ENCODE measurements at places on chromosomes 7 and 10.

DNA sequence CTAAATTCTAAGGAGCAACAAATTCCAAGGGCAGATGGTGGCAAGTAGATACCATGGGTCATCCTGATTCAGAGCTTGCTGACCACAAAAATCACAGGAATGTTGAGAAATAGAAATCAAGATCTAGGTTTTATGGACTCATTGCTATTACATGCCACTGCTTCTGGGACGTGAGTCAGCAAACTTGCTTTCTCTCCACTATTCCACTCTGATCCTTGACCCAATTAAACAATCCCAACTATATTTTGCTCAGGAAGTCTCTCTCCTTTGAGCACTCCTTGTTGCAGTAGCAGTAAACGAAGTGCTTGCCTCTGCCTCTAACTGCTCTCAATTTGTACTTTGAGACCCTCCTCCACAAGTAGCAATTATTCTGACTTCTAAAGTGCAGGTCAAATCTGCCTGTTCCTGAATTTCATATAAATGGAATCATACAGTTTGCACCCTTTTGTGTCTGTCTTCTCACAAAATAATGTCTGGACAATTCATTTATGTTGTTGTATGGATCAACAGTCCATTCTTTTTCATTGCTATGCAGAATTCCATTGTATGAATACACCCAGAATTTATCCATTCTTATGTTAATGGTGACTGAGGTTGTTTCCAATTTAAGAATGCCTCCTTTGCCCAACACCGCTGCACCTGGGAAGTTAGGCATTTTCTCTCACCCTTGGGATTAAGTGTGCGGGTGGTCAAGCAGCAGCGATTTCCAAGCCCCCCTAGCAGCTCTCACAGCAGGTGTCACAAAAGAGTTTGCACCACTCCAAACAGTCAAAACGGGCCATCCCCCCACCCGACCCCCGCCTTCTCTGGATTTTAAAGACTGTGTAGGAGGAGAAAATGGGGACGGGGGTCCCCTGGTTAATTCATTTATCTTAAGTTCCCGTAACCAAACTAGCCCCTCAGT, 35.9 kb downstream of the ACSM6 start:
- no peak for DNase-seq
- H3K27ac ChIP-seq, result no peak overlapping the region
- H3K27me3 ChIP-seq, result no peaks in the 10 kb centered on the region
- peaks cover 2% of the 10 kb centered on the region for H3K36me3 ChIP-seq

- H3K4me3 ChIP-seq, result peak overlapping the region; percentile 70
- peak; percentile 77 for DNase-seq
- peaks cover 4% of the 10 kb centered on the region for H3K27me3 ChIP-seq
- H3K36me3 ChIP-seq, result no peaks in the 10 kb centered on the region
- H3K4me1 ChIP-seq, result peaks cover 7% of the 10 kb centered on the region
These were observed 1.0 kb upstream of the EPHB6 start for GRCh38 chr7:142853739-142854371.

- no peak for DNase-seq
- H3K4me1 ChIP-seq, result no peaks in the 10 kb centered on the region
- no peaks in the 10 kb centered on the region for H3K36me3 ChIP-seq
- no peaks in the 10 kb centered on the region for H3K27me3 ChIP-seq
- no peak overlapping the region for H3K27ac ChIP-seq
- H3K4me3 ChIP-seq, result no peak overlapping the region
These were observed 55.4 kb upstream of the INHBA start for GRCh38 chr7:41758321-41758720.

GRCh38 chr7:94400022-94400421, 5.3 kb downstream of the COL1A2 start:
- no peak overlapping the region for H3K27ac ChIP-seq
- no peaks in the 10 kb centered on the region for H3K36me3 ChIP-seq
- no peaks in the 10 kb centered on the region for H3K27me3 ChIP-seq
- no peak overlapping the region for H3K4me3 ChIP-seq
- H3K4me1 ChIP-seq, result peaks cover 5% of the 10 kb centered on the region
- DNase-seq, result no peak

DNA sequence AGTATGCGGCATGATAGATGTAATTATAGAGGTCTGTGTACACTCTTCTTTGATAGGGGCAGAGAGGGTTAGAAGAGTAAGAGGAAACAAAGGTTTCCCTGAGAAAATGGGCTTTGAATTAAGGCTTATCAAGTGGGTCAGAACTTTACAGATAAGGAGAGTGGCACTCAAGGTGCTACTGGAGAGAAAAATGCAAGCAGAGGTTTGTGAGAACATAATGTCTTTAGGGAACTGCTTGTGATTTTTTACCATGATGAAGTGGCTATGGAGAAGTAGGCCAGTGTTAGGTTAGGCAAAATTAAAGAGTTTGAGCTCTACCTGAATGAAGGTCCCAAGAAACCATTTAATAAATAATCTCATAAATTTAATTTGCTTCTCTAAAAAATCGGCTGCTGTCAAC, 14.3 kb downstream of the STARD3NL start:
- H3K27ac ChIP-seq, result no peak overlapping the region
- H3K27me3 ChIP-seq, result no peaks in the 10 kb centered on the region
- no peak for DNase-seq
- H3K4me1 ChIP-seq, result no peaks in the 10 kb centered on the region
- no peak overlapping the region for H3K4me3 ChIP-seq
- H3K36me3 ChIP-seq, result no peaks in the 10 kb centered on the region

DNA sequence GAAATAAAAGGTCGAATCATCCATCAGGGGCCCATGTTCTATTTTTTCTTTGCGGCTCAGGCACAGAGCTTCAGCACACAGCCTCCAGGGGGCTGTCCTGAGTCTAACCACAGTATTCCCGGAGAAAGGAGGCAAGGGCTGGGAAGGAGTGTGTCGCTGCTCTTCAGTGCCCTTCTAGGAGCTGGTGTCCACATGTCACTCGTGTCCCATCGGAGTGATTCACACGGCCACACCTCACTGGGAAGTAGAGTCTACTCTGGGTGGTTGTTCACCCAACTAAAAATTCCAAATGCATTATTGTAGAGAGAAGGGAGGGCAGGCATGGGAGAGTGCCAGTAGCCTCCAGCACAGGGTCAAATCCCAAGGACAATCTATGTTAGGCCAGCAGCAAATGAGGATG, 114.8 kb upstream of the LANCL2 start:
- no peak for DNase-seq
- no peak overlapping the region for H3K27ac ChIP-seq
- no peaks in the 10 kb centered on the region for H3K36me3 ChIP-seq
- H3K4me3 ChIP-seq, result no peak overlapping the region

GRCh38 chr10:119207713-119208552, 562 bp downstream of the GRK5 start:
- H3K4me3 ChIP-seq, result peak overlapping the region; percentile 71
- H3K36me3 ChIP-seq, result no peaks in the 10 kb centered on the region
- no peaks in the 10 kb centered on the region for H3K27me3 ChIP-seq
- DNase-seq, result peak; percentile 17
- H3K27ac ChIP-seq, result no peak overlapping the region

GRCh38 chr7:906776-907157, 30.4 kb downstream of the GET4 start:
- H3K27ac ChIP-seq, result no peak overlapping the region
- H3K36me3 ChIP-seq, result no peaks in the 10 kb centered on the region
- H3K27me3 ChIP-seq, result peaks cover 9% of the 10 kb centered on the region

DNA sequence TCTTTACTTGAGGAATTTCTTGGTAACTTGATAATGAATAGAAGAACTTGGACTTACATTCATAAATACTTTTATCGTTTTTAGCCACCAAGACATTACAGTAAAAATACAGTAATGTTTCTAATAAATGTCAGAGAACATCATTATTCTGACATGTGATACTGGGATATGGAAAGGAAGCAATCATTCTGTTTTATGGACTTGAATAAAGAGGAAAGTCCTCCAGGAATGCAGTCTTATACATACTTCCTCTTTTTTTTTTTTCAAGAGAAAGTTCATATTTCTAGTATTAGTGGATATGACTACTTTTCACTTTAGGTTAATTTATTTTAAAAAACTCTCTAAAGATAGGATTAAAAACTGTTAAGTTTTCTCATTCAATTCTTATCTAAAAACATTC, 220.0 kb upstream of the SEMA3C start:
- DNase-seq, result no peak
- no peaks in the 10 kb centered on the region for H3K27me3 ChIP-seq
- H3K36me3 ChIP-seq, result no peaks in the 10 kb centered on the region
- H3K4me3 ChIP-seq, result no peak overlapping the region
- H3K27ac ChIP-seq, result no peak overlapping the region

DNA sequence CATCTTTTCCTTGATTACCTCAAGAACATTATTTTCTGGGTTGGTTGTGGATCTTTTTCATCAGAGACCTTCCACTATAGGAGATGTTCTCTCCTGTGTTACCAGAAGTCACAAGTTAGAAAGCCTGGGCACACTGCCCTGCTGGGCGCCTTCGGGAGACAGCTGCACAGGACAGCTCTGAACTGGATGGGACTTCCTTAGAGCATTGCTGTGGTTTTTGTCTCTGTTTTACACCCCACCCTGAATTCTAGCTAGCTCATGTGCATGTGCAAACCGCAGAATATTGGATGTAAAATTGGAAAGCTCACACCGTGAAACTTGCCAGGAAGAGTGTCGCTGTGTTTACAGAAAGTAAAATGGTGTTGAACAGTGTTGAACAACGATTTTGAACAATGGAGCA, 54.4 kb upstream of the SEC61G start:
- no peak for DNase-seq
- H3K27ac ChIP-seq, result no peak overlapping the region
- no peaks in the 10 kb centered on the region for H3K27me3 ChIP-seq
- H3K4me1 ChIP-seq, result no peaks in the 10 kb centered on the region
- no peak overlapping the region for H3K4me3 ChIP-seq

DNA sequence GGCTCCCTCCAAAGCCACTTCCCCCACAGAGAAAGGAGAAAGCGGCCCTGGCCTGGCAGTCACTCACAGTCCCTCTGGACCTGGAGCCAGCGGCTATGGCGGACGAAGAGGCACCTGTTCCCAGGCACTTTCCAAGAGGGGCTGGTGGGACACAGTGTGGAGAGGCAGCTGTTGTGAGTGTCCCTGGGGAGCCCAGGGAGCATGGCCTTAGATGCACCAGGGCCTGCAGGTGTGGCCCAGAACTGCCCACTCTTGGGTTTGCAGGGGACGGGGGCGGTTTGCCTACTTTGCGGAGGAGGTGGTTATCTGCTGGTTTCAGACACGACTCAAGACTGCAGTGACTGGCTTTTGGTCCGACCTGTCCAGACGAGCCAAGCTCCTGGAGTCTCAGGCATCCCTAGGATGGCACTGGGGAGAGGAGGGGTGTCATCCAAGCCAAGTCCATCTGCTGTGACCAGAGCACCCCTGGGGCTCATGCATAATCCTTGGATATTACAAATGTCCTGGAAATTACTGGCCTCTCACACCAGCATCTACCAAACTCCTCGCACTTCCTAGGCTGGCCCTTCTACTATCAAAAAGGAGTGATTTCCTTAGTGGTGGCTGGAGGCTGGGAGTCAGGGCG, 18.4 kb downstream of the CTBP2 start:
- H3K4me1 ChIP-seq, result peaks cover 41% of the 10 kb centered on the region
- no peak overlapping the region for H3K4me3 ChIP-seq
- H3K27me3 ChIP-seq, result no peaks in the 10 kb centered on the region
- peak; percentile 39 for DNase-seq

- H3K27me3 ChIP-seq, result peaks cover 30% of the 10 kb centered on the region
- no peak overlapping the region for H3K4me3 ChIP-seq
- no peak for DNase-seq
- no peaks in the 10 kb centered on the region for H3K4me1 ChIP-seq
- H3K36me3 ChIP-seq, result no peaks in the 10 kb centered on the region
These were observed 167.0 kb downstream of the FANK1 start for GRCh38 chr10:126063353-126063791.

- no peak overlapping the region for H3K27ac ChIP-seq
- H3K27me3 ChIP-seq, result no peaks in the 10 kb centered on the region
- no peak for DNase-seq
- no peak overlapping the region for H3K4me3 ChIP-seq
These were observed 143.3 kb downstream of the DGKI start for GRCh38 chr7:137703291-137704010.

- no peaks in the 10 kb centered on the region for H3K27me3 ChIP-seq
- no peaks in the 10 kb centered on the region for H3K36me3 ChIP-seq
- H3K27ac ChIP-seq, result no peak overlapping the region
These were observed 69.2 kb upstream of the TCF7L2 start for GRCh38 chr10:112880633-112881530.

DNA sequence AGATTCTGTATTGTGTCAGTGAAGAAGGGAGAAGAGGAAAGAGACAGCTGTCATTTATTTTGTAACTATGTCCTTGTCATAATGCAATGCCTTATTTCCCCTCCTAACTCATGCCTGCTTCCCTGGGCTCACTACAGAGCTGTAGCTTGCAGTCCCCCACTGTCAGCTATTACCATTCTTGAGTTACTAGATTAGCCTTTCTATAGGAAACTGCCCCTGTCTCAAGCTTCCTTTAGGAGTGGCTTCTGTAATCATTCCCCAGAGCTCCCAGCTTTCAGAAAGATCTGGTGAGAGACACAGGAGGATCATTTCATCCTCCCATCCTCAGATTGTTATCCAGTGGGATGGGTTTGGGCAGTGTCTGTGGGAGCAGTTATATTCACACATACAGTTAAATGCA, 32.4 kb upstream of the SMKR1 start:
- no peak overlapping the region for H3K27ac ChIP-seq
- no peaks in the 10 kb centered on the region for H3K27me3 ChIP-seq
- no peak overlapping the region for H3K4me3 ChIP-seq

- H3K27me3 ChIP-seq, result no peaks in the 10 kb centered on the region
- no peak for DNase-seq
- no peaks in the 10 kb centered on the region for H3K4me1 ChIP-seq
- no peak overlapping the region for H3K27ac ChIP-seq
- no peak overlapping the region for H3K4me3 ChIP-seq
These were observed 86.5 kb downstream of the RALA start for GRCh38 chr7:39709768-39710311.
